ENCODE measurements at places on chromosomes 16 and 17.

DNA sequence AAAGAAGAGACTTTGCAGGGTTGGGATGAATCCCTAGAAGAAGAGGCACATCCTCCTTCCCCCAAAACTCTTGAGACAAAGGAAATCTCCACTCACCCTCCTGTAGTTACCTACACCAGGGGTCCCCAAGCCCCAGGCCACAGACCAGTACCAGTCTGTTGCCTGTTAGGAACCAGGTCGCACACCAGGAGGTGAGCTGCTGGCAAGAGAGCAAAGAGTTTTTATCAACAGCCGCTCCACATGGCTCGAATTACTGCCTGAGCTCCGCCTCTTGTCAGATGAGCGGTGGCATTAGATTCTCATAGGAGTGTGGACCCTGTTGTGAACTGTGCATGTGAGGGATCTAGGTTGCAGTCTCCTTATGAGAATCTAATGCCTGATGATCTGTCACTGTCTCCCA, 98.9 kb downstream of the CCT6B start:
- DNase-seq = no peak

- DNase-seq = no peak
Measured at GRCh38 chr17:2435862-2436261, 35.0 kb upstream of the MNT start.

DNA sequence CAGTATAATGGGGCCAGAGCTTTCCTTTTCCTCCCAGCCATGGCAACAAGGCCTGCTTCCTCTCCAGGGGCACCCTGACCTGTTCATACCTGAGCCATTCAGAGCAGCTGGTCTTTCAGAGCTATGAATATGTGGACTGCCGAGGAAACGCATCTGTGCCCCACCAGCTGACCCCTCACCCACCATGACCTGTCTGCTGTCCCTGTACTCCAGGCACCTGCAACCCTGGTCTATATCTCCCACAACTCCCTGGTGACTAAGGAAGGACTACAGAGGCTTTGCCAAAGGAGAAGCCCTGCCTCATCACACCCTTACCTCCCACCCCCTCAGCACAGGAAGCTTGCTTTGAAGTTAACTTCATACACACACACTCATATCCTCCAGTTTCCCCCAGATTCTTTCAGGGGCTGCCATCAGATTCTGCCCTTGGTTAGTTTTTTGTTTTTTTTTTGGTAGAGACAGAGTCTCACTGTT, 6.0 kb downstream of the TMEM106A start:
- no peak for DNase-seq

DNA sequence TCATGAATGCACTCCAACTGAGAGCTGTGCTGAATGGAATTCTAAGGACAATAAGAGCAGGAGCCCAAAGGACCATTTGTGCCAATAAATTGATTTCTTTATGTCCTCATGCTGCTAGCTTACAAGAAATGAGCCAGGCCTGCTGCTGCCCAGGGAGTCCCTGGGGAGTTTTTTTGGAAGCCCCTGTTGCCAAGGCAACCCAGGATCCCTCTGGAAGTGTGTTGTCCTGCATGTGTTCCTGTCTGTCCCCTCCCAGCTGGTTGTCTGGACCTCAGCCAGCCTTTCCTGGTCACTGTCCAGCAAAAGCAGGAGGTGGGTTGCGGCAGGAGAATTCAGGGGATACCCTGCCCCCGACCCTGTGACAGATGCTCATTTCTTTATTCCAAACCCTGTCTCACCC, 51.0 kb upstream of the GPRC5B start:
- DNase-seq = no peak

DNA sequence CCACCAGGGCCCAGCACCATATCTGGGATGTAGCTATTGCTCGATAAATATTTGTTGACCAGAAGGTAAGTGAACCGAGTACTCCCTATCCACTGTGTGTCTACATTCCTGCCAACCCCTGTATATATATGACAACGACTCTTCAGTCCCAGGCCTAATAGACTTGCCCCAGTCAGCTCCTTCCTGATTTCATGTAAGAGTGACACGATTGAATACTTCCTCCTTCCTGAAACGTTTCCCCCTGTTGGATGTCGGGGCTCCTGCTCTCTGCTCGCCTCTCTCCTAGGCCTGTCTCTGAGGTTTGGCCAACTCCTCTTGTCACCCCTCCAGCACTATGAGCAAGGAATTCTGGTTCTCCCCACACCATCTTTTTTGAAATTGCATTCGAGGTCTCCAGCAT, 178.9 kb downstream of the PRKCA start:
- DNase-seq = no peak

DNA sequence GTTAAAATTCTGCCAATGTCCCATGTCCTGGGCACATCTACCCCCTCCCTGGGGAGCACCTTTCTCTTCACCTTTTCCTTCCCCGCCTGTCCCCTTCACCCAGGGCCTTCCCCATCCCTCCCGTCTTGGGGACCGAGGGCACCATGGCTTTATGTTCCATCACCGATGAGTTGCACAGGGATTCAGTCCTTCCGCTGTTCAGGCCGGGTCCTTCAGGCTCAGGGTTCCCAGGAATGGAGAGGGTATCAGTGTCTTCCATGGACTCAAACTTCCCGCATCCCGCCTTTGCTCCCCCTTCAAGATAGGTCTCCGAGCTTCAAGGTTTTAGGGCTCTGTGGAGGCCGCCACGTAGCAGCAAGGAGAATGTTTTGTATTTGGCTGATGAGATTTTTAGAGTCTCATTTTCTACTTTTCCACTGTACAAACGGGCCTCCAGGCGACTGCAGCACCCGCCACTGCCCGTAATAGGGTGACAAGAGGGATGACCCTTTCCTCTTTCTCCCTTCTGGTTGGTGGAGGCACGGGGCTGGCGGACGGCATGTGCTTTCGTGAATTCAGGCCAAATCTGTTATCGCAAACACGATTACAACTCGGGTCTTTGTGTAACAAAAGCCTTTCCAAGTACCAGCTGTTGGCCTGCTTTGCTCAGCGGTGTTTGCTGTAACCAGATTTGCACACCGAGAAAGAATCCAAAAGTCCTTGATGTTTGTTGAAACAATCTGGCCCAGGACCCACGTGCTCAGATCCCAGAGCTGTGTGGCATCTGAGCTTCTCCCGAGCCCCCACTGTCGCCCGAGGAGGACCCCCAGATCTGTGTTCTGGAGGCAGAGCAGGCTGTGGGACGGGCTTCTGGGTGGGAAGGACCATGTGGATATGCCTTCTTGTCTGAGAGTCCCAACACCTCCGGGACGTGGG, 236.3 kb downstream of the SEC14L1 start:
- peak; percentile 86 for DNase-seq

GRCh38 chr17:61695779-61696337, 104.8 kb upstream of the NACA2 start:
- DNase-seq = no peak

DNA sequence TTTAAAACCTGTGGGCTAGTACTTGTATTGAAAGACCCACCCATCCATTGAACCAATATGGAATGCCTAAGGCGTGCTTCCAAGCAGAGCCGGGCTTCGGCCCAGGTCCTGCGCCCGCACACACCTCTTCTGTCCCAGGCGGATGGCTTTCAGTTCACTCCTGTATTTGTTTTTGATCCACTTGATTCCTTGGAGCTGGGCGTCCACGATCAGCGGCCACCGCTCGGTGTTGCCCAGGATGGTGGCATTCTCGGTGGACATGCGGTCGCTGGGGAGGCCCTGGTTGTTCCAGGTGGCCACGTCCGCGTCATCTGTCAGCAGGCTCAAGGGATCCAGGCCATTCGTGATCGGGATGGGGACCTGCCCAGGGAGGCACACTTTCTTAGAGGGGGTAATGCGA, 75.9 kb downstream of the PGS1 start:
- DNase-seq = no peak

Measured in right lung (tissue), 10 donors.